ENCODE measurements at places on chromosomes 3 and 15.

DNA sequence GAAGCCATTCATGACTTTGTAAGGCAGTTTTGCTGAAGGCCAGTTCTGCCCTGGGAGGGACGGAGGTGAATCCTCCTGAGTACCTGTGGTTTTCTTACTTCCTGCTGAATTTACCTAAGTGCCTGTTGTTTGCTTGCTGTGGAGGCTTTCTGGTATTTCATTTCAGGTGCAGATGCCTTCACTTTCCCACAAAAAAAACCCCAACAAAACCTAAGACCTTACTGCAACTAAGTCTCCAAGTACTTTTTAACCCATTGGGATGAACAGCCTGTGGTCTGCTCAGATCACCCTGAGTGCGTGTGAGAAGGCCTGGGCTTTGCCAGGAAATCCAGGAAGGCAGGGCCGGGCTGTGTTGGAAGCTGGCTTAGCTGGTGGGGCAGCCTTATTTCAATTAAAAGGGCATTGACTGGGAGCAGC is 65.3 kb downstream of the IGF1R start:
- no peak for DNase-seq

- DNase-seq, result no peak
These were observed 76.2 kb downstream of the COL8A1 start for GRCh38 chr3:99714575-99714974.

GRCh38 chr3:181133832-181134231 is 144.3 kb upstream of the DNAJC19 start:
- DNase-seq, result no peak

DNA sequence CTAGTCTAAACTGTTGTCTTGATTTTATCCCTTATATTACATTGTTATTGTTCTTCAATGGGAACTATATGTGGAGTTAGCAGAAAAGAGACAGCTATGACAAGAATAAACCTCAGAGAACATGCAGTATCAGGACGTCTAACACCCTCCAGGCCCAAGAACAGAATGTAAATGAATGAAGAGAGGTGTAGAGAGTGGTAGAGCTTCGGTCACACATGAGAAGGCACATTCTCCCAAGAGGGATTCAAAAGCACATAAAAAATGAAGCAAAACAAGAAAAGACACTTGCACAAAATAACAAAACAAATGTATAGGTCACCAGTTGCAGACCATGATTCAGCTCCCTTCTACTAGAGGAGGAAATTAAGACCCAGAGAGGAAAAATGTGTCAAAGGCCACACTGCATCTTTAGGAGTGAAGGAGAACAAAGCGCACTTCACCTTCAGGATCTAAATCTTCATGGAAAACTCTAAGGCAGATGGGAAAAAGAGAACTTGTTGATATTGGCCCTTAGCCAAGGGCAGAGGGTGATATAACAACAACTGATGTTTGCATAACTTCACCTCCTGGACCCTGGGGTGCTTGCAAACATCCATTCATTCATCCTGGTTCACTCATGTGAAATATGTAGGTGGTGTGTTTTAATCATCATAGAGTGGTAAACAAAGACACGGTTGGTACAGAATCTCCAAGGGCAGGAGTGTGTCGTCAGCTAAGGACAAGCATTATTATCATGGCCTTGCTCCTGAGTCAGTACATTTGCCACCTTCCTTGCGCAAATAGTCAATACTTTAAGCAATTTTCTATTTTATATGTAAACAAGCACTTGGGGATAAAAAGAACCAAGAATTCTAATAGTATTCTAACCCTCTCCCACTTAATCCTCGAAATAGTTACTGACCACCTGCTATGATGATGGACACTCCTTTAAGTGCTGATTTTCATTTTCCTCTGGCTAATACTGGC is 8.8 kb downstream of the NEK10 start:
- no peak for DNase-seq

- DNase-seq, result no peak
These were observed 55.8 kb upstream of the MYO5C start for GRCh38 chr15:52351206-52351908.

DNA sequence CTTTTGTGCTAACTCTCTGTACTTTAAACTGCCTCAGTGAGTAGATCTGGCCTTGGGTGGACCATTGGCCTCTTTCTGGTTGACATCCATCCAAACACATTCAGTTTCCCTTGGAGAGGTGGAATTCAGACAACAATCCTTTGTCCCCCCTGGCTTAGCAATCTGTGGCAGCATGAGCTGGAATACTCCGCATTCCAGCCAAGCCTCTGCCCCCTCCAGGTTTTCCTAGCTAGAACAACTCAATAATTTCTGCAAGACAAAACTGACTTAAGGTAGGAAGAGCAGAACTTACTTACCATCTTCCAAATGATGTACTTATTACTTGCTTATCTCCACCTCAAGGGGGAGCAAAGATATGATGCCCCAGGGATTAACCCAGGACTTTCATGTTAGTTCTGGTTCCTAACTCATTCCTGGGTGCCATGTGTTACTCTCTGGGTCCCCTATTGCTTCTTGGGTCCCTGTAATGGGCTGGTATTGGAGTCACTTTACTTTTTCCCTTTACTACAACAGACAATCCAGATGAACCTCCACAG is 21.8 kb upstream of the IL16 start:
- DNase-seq, result no peak

GRCh38 chr15:79674124-79674465 is 222.7 kb downstream of the MTHFS start:
- DNase-seq, result no peak

DNA sequence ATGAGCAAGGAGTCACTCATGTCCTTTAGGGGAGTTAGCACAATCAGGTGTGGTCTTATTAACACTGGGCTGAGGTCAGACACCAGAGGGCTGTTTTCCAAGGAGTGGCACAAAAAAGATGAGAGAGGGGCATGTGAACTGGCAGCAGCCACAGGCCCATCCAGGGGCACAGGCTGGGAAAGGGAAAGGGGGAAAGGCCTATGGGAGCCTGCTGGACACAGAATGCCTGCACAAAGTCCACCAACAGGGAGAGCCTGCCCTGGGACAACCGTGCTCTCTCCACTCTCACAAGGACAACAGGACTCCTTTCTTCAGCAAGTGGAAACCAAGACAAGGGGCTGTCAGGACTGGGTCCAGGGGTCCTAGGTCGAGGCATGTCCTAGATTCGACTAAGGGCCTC is 109.6 kb downstream of the ADCY5 start:
- DNase-seq, result no peak

- no peak for DNase-seq
These were observed 435.3 kb downstream of the TUSC7 start for GRCh38 chr3:117144853-117145252.

GRCh38 chr3:176914764-176915163 is 282.5 kb downstream of the TBL1XR1 start:
- no peak for DNase-seq

DNA sequence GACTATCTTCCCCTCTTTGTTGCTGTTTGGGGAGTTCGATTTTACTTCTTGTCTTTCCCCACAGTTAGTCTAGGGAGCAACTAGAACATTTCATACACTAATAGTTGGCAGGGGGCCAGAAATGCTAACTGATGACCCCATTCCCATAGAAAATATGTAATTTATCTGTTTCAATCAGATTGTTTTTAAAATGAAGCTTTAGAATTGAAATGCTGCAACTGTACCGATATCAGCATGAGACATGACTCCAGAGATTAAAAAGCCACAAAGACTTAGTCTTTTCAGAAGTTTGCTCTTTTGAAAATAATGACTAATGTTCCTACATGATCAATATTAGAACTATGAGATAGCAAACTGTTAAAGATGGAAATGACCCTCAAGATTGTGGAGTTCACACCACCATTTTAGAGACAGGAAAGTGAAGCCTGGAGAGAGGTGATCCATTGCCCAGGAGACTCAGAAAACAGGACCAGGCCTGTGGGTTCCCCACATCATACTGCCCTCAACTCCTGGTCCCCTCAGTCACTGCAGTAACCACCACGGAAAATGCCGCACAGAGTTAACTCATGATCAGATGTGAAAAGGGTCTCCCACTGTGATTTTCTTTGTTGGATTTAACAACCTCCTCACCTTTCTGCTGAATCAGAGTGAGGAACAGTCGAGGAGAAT is 130.3 kb downstream of the CHDH start:
- DNase-seq, result no peak

GRCh38 chr3:175325440-175325839 is 466.3 kb downstream of the NAALADL2 start:
- DNase-seq, result no peak

- no peak for DNase-seq
These were observed 33.3 kb upstream of the VPS8 start for GRCh38 chr3:184778426-184779332.

DNA sequence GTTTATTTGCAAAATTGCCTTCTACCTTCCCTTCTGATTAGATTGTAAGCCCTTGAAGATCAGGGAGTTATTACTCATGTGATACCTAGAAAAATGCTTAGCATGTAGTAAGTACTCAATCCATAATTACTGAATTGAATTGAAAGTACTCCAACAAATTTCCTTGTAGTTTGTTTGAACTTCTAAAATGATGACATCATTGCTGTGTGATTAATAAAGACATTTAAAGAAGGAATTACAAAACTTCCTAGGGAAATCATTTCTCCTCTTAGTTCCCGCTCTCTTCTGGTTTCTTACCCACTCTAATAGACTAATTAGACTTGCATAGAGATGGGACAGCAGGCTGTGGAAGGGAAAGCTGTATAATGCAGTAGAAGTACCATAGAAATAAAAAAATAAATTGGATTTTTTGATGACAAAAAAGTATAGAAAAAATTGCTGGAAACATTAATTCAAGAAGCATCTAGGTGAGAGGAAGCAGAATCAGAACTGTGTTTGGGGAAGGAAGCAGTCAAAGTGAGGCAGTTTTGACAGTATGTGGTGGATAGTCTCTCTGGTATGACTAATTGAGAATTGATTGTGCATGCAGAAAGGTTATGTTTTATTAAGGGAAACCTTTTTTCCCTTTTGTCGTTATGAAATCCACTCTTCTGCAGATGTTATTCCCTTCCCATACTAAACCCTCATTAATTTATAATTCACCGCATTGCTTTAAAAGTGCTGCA is 93.0 kb downstream of the ALCAM start:
- no peak for DNase-seq

DNA sequence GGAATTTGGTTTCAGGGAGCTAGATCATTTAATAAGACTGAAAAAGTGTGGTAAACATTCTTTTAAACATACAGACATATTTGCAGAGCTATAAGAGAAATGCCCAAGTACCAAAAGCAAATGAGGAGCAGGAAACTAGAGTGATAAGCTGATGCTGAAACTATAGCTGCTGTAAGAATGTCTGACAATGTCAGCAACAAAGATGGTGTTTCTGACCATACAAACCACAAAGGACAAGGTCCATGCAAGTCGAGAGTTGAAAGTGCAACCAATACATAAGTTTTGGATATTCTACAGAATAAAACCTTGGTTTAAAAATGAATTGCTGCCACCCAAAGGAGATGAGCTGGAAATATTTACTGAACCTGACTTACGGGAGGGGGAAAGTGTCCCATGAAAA is 610.2 kb downstream of the TBL1XR1 start:
- no peak for DNase-seq

GRCh38 chr15:75450307-75451201 is 936 bp downstream of the SIN3A start:
- DNase-seq, result peak; percentile 93

GRCh38 chr15:48695088-48695826 is 49.7 kb upstream of the FBN1 start:
- DNase-seq, result no peak

GRCh38 chr3:160010578-160010977 is 21.9 kb downstream of the IL12A start:
- no peak for DNase-seq

GRCh38 chr3:59425942-59426341 is 376.1 kb upstream of the CFAP20DC start:
- DNase-seq, result no peak

GRCh38 chr3:44960387-44961026 is 15.5 kb downstream of the ZDHHC3 start:
- no peak for DNase-seq

- DNase-seq, result no peak
These were observed 263.8 kb downstream of the LPP start for GRCh38 chr3:188417766-188418165.

DNA sequence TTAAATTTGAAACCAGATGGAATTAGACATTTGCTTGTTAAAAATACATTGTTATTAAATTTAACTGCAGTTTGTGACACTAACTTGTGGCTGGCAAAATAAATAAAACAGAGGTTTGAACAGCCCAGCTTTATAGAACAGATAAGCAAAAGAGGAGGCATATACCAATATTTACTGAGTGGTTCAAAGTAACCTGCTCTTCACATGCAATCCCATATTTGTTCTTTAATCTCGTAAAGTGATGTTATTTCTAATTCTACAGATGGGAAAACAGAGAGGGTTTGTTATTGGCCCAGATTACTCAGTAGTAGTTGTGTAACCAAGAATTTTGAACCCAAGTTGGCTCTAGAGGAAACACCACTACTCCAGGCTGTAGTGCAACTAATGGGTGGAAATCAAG is 37.6 kb downstream of the WNT5A start:
- DNase-seq, result no peak

GRCh38 chr15:61839546-61839945 is 220.7 kb downstream of the VPS13C start:
- DNase-seq, result no peak

DNA sequence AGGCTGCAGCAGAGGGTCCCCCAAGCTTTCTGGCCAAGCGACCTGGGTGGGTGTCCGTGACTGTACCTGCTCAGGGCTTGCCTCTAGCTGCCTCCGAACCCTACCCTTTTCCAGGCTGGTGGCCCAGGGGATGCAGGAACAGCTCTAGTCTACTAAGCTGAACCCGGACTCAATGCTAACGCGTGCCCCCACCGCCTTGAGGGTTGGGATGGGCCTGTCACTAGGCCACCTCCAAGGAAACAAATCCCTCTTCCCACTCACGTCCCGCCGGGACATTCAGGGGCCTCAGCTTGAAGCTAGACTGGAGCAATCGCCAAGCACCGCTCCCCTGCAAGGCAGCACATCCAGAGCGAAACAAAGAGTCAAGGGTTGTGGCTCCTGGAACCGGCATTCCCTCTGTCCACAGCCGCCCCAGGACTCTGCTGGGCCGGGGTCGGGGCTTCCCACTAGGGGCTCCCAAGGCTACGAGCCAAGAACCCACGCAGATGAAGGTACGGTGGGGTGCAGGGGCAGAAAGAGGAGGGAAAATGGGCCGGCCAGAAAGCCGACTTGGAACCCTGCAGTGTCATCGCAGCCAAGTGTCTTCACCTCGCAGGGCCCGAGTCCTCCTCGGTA is 2.9 kb downstream of the FBXL22 start:
- no peak for DNase-seq

DNA sequence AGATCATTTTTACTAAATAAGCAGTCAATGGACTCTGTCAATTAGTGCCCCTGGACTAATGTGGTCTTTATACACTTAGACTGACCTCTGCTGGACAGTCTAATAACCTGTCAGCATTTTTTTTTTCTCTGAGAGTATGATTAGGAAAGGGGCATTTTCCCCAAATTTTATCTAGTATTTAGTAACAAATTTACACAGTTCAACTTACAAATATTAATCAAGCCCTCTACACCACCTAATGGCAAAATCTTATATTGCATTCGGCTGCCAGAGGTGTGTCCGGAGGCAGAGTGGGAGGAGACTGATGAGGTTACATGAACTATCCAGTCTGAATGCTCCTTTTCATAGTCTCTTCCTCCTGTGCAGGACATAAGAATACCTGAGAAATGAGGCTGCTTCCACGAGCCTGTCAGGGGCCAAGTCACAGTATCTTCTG is 36.0 kb upstream of the COLQ start:
- DNase-seq, result peak; percentile 80

- DNase-seq, result no peak
These were observed 55.8 kb downstream of the TBL1XR1 start for GRCh38 chr3:177141471-177141870.
